Islet precursor cell (in vitro differentiated cells): ENCODE measurements at places on chromosomes 2 and 18.

DNA sequence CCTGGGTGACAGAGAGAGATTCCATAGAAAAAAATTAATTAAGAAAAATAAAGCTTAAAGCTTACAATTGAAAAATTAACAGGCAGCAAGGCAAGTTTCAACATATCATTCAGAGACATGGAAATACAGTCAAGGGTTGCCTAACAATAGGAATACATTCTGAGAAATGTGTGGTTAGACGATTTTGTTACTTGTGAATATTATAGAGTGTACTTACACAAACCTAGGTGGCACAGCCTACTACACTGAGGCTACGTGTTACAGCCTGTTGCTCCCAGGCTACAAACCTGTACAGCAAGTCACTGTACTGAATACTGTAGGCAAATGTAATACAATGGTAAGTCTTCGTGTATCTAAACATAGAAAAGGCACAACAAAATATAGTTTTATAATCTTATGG, 27.7 kb upstream of the ZBTB7C start:
- DNase-seq, result no peak

- no peak for DNase-seq
Measured at GRCh38 chr2:178269438-178270224, 75.3 kb downstream of the OSBPL6 start.

DNA sequence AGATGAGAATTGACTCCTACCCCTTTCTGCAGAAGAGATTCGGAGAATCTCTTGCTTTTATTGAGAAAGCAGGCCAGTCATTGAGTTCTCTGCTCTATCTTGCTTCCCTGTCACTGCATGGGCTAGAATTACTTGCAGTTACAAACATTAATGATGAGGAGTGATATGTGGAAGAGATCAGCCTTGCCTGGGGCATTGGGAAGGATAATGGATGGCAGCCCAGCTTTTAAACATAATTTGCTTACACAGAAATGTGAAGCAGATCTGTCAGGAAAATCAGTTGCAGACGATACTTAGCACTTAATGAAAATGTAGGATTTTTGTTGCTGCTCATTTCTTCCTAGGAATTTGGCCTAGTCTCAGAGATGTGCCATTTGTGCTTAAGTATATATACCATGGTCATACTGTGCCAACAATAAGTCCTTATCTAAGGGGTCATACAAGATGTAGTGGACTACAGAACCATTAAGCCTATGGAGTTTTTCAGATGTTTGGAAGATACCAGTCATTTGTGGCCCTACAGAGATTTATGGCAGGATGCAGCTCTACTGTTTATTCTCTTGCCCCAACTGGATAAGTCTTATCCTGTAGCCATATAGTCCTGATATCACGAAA, 92.7 kb downstream of the XRCC5 start:
- no peak for DNase-seq

DNA sequence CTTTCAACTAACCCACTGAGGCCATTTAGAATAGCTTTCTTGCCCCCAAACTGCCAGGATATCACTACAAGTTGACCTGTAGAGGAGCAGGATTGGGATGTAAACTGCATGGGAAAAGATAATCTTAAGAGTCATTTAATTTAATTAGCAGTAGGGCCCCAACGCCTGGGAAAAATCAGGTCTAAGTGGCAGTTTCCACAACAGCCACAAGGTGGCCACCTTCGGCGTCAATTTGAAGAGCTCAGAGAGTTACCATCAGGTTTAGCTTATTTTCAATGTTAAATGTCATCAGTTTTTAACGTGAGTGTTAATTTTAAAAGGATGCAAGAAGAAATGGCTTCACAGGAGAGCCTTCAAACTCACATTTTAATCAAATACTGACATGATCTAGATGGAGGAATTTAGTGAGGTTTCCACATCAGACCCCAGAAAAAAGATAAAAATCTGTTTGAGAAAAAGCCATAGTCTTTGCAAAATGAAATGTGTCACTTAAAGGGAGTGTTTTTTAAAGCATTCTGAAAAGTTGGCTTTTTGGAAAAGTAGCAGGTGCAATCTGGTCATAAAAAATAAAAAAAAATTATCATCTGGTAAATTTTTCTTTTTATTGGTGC, 77.3 kb upstream of the UPP2 start:
- DNase-seq, result peak; percentile 66

- no peak for DNase-seq
Measured at GRCh38 chr2:215136669-215137328, 1.6 kb downstream of the ABCA12 start.

GRCh38 chr2:69902213-69902922, 8.6 kb downstream of the SNRNP27 start:
- no peak for DNase-seq

GRCh38 chr18:29378651-29379136, 1201.8 kb upstream of the CDH2 start:
- no peak for DNase-seq

GRCh38 chr2:57434441-57434840, 612.2 kb upstream of the VRK2 start:
- DNase-seq, result no peak

GRCh38 chr2:28661589-28662001, 90.0 kb upstream of the PPP1CB start:
- DNase-seq, result no peak

DNA sequence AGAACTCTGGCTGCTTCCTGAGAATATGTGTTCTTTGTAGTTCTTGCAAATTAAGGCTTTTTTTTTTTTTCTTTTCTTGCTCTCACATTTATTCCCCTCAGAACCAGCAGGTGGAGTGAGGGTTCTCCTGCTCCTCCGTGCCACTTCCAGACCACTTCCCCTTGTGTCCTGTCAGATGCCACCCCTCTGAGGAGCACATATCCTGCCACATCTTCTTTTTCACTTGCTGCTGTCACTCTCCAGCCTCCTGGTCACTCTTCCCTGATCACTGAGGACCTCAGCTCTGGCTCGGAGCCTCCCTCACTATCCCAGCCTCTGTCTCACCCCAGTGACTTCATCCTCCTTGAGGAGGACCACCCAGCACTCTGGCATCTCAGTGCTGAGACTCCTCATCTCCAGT, 100.5 kb downstream of the TACR1 start:
- DNase-seq, result peak; percentile 67
